ENCODE measurements at places on chromosomes 3 and 15.

DNA sequence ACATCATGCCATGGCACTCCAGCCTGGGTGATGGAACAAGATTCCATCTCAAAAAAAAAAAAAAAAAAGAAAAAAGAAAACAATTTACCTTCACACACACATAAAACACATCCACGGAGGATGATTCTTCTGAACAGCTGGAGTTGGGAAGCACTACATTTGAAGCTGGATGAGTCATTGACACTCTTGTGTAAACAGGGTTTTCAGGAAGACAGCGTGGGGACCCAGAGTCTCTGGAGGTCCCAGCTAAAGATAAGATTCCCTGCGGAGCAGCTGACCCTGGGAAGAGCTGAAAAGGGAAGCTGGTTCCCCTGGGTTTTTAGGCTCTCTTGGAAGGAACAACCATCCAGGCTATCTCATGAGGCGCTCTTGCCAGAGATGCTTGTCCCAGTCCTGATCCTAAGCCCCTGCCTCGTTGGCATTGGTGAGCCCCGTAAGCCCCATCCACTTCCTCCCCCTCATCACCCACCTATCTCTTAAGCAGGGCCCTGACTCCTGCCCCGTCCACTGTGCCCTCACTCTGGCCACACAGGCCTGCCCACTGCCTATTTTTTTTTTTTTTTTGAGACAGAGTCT lies 32.0 kb upstream of the FURIN start:
- DNase-seq: no peak

DNA sequence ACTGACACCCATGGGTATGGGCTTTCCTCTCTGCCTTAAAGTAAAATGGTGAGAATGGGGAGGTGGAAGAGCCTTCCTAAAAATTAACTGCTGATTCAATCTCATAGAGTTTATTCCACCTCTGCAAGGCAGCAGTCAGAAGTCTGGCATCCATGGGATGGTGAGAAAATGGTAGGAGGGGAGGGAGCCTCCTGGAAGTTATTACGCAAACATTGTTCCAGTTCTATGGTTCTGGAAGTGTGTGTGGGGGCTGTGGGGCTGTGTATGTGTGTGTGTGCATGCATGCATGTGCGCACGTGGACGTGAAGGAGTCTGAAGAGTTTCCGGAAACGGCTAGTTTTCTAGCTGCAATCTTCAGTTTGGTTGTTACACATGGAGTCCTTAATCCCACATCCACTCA lies 177.6 kb downstream of the KCNAB1 start:
- DNase-seq: no peak

- DNase-seq: no peak
Measured at GRCh38 chr3:158347966-158348365, 223.0 kb upstream of the MLF1 start.

- no peak for DNase-seq
Measured at GRCh38 chr15:76339305-76340197, 3.0 kb downstream of the ISL2 start.

DNA sequence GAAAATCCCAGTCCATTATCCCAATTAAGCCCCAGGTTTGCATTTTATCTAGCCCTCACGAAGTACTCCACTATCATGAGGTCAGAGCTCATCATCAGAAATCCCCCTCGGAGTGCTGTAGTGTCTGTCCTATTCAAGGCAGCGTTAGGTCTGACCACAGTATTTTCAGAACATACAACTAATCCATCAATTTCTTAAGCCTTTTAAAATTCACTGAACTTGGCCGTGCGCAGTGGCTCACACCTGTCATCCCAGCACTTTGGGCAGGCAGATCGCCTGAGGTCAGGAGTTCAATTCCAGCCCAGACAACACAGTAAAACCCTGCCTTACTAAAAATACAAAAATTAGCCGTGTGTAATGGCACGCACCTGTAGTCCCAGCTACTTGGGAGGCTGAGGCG lies 11.9 kb downstream of the VGLL4 start:
- DNase-seq: no peak

DNA sequence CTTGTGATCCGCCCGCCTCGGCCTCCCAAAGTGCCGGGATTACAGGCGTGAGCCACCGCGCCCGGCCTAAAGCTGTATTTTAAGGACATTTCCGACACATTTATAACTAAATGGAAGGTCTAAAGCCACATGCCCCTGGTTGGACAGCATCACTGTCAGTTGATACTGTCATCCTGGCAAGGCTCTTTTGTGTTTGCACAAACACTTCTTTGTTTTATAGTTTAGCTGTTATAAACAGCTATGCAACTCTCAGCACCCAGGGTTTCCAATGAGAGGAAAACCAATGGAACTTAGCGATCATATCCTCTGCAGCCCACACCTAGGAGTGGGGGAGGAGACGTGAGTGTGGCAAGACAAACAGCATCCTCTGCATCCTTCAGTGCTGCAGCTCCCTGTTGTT lies 19.7 kb downstream of the NIPA1 start:
- DNase-seq: no peak

DNA sequence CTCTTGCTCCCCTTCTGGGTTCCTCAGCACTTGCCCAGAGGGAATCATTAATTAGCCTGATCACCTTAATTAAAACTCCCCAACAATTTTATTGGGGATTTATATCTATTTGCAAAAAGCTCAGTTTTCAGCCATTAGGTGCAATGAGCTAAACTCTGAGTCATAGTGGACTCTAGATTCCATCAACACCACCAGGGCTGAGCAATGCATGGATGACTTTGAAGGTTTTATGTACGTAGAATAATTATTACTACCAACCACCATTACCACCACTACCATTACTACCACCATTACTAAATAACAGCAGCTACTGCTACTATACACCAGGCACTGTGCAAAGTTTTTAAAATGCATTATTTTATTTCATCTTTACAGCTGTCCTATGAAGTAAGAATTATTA lies 81.2 kb downstream of the ZNF621 start:
- no peak for DNase-seq

DNA sequence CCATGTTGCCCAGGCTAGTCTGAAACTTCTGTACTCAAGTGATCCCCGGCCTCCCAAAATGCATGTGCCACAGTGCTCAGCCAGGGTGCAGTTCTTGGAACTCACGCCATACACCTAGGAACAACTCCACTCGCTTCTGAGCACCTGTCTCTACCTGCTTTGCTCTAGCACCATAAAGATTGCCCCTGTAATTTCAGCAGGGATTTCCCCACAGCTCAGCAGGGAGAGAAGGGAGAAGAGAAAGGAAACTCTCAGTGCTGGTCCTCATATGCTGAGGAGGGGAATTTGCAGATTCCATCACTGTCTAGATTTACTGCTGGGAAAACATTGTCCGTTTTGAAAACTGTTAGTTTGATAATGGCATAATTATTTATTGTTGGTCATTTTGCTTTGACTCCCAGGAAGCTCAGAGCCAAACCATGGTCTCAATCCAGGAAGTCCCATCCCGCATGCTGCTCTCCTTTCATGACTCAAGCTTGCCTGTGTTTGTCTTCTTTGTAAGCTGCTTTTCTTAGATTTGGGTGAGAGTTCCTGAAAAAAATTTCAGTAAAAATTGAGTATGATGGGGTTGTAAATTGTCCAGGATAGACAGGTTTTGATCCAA lies 24.2 kb downstream of the TRIM71 start:
- no peak for DNase-seq

- no peak for DNase-seq
Measured at GRCh38 chr3:85081191-85081906, 122.6 kb downstream of the CADM2 start.

DNA sequence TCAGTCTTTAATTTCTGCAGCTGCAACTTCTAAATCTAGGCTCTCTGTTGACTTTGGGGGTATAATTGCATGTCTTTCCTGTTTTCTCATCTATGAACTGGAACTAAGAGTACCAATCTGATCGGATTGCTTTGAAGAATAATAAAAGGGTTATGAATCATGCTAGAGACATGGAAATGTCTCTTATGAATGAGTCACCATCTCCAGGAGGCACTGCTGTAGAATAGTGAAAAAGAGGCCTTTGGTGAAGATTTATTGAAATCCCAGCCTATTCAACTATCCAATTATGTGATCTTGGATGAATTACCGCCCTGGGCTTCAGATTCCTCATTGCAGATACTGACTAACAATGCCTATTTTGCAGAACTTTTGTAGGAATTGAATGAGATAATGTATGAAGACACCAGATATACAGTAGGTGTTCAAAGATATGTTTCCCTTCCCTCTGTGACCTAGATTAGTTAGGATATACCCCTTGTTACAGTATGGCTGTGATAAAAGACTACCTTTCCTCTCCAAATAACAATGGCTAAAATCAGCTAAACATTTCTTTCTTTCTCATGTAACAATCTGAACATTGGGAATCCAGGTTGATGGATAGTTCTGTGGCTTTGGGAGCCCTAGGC lies 11.5 kb upstream of the CMTM8 start:
- DNase-seq: peak; percentile 8

DNA sequence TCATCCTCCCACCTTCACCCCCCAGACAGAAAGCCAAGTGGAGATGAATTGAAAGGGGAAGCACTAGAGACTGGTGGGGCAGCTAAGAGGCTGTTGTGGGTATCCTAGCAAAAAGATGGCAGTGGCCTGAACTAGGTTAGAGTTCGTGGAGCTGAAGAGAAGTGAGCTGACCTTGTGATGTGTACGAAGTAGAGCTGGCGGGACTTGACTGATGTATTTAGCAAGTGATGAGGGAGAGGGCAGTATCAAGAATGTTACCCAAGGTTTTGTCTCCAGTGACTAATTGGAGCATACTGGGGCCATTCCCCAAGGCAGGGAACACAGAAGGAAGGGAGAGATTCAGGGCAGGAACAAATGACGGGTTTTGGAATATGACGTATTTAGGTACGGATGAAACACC lies 50.0 kb upstream of the CP start:
- DNase-seq: no peak
